ENCODE measurements at places on chromosomes 1 and 21.

GRCh38 chr1:203040513-203041275 lies 14.4 kb downstream of the PPFIA4 start:
- no peak for DNase-seq

- no peak for DNase-seq
Measured at GRCh38 chr1:165204548-165204947, 152.0 kb downstream of the LMX1A start.

DNA sequence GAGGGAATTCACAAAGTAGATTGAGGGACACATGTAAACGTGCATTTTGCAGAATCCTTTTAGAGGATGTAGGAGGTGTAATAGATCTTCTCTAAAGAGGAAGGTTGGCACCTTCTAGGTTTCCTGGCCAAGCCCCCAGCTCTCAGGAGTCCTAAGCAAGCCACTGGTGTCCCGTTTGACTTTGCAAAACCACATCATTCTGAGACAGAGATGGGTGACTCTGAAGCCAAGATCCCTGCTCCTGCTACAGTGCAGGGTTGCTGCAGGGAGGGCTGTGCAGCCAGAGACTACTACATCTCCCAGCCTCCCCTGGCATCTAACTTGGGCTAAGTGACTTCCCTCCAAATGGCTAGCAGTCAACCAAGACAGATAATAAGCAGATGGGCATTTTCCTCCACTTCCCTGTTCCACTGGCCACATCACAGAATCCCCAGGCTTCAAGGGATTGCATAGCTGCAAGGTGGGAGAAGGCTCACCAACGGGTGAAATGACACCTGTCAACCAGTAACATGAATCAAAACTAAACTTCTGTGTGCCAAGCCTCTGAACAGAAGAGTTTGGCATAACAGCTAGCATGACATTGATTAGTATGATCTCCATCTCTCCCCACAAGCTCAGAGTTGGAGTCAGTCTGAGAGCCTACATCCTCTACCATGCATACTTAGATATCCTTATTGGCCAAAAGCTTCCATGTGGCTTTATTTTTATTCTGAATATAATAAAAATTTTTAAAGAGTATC lies 129.6 kb upstream of the COA6 start:
- DNase-seq: no peak

GRCh38 chr1:51708911-51709760 lies 92.2 kb downstream of the OSBPL9 start:
- DNase-seq: no peak

DNA sequence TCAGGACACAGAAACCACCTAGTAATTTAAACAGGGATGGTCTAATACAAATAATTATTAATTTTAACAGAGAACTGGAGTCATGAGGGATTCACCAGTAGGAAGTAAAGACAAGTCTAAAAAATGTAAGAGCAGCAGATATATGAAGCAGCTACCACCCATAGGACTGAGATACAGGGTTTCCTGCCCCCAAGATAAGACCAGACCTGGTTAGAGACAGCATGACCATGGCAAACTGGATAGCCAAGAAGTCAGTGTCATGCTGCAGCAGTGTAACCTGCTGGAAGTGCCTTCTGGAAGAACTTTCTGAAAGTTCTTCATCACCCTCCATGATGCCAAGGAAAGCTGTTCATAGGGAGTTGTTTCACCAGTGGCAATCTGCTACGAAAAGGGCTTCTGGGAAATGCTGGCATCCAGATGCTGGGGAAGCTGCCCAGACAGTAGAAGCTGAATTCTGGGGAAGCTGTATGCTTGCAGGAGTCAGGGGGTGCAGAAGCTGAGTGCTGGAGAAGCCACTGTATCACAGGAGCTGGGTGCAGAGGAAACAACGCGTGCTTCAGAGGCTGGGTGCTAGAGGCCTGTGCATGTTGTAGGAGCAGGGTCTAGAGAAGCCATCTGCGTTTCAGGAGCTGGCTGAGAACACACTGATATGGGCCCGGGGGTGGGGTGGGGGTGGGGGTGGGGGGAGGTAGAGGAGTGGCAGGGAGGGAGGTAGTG lies 356.4 kb downstream of the DISC1 start:
- DNase-seq: no peak

- DNase-seq: peak; percentile 81
Measured at GRCh38 chr1:246078126-246078887, 428.8 kb downstream of the SMYD3 start.

GRCh38 chr21:33377221-33377920 lies 25.8 kb upstream of the IFNGR2 start:
- DNase-seq: no peak

DNA sequence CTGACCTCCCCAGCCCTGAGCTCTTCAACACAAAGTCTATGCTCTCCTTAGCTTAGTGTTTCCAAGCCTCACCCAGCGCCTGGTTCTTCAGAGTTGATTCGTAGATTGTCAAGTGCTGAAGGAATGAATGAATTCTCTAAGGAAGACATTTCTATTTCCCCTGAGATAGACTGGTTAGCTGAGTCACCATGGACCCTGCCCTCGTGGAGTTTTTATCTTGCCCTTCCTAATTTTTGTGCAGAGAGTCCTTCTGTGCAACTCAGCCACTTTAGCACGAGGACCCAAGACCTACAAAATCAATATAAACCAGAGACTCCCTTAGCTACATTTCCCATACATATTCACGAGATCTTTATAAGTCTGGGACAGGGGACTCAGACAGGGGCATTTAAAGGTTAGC lies 2.6 kb upstream of the CD244 start:
- DNase-seq: no peak

DNA sequence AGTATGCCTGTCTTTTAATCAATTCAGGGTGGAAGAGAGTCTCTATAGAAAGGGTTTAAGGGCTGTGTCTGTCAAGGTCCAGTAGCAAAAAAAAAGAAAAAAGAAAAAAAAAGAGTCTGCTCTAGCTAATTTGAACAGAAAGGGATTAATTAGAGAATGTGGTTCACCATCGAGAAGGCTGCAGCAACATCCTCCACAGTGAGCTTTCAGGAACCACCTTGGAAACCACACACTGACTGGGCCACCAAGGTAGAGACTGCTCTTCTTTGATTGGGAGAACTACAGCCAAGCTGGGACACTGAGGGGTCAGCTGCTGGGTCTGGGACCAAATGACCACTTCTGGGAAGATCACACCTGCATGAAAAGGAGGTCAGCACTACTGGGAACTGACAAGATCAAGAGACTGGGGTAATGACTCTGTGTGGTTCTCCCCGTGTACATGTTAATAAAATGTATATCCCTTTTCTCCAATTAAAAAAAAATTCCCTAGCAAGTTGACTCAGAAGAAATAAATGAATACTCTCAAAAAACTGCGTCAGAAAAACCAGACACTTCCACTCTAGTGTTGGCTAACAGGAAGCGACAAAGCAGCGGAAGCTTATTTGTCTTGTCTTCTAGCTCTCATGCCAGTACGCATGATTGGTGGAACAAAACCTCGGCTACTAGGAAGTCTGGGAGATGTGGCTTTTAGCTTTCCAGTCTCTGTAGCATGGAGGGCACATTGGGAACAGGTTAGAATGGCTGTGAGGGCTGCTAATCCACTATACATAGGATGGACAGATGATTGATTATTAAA lies 60.0 kb upstream of the IVNS1ABP start:
- no peak for DNase-seq

GRCh38 chr1:58942759-58943191 lies 158.9 kb upstream of the JUN start:
- no peak for DNase-seq

GRCh38 chr1:25757846-25758185 lies 42.2 kb upstream of the SELENON start:
- DNase-seq: no peak

- no peak for DNase-seq
Measured at GRCh38 chr1:7896994-7897393, 43.6 kb downstream of the TNFRSF9 start.

DNA sequence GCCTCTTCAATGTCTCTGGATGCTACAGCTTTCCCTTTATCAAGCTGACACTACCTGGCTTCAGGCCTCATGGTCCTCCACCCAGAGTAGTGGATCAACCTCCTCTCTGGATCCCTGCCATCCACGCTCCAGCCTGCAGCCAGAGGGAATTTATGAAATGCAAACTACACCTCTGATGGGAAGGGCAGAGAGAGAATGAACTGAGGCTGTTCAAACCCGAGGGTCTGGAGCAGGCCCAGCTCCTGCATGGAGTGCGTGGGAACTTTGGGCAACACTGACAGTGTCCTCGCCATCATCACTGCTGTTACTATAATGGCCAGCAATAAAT lies 157.8 kb downstream of the TRABD2B start:
- DNase-seq: no peak

DNA sequence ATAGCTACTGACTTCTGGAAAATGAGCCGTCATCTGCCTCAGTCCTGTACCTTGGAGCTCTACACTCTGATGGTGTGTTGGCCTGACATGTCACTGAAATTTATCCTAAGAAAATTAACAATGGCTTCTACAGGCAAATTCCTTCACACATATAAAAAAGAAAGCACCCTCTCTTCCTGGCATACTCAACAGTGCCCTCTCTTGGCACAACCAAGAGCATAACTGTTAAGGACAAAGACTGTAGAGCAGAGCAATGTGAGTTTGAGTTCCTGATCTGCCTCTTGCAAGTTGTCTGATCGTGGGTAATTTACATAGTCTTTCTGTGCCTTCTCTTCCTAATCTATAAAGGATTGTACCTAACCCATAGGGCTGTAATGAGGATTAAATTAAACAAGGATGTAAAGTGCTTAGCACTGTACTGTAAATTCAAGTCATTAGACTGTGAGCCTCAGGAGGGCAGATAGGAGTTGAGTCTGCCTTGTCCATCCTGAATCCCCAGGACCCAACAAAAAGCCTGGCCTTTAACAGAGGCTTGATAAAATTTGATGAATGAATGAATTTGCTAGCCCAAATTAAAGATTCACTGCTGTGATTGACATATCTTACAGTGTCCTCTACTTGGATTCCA lies 83.5 kb downstream of the SYF2 start:
- peak; percentile 70 for DNase-seq

GRCh38 chr1:248831842-248832241 lies 6.1 kb upstream of the SH3BP5L start:
- no peak for DNase-seq

DNA sequence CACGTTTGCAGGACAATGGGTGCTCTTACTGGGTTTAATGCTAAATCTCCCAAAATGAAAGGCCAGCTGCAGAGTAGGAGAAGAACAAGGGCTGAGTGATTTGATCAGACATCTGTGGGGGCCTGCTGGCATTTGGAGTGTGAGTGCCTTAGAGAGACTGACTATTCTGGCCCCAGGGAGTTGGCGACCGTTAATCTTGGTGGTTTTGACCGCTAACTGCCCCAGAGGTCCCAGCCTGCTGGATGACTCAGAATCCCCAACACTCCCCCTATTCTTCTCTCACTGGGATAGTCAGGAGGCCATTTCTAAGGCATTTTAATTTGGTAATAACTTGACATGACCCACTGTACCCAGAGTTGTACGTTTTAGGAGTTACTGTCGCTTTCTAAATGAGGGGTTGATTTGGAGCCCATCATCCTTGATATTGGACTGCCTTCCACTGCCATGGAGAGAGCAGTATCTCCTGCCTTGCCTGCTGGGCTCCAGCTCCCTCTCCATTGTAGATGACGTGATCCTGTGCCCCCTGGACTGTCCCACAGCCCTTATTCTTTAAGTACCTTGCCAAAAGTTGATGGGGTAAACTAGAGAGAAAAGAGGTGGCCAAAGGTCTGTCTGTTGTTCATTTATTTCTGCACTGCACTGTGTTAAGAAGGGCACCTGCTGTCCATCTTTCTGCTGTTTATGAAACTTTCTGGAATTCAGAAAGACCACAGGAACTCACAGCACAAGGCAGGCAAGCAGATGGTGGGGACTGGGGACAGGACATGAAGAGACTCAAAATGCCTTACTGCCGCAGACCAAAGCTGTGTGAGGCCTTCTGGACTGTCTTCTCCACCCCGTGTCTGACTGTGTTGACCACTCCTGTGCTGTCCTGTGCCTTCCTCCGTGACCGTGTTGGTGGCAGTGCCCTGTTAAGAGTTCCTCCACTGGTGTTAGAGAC lies 98.2 kb upstream of the ARTN start:
- peak; percentile 85 for DNase-seq

All from KBM-7 (cell line).